Thyroid gland (tissue), 4 donors: ENCODE measurements at places on chromosomes 1 and 21.

DNA sequence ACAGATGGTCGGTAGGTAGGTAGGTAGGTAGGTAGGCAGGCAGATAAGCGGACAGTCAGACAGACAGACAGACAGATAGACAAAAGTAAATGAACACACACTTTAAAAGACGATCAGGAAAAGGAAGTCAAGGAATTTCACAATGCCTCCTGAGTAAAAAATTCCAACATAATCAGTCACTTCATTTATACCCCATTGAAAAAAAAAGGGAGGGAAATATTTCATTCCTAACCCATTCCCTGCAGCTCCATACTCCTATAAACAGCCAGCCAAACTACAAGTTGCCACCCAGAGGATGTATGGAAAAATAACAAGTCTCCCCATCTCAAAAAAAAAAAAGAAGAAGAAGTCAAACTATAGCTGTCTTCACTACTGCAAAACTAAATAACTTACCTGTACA, 43.4 kb downstream of the ZZZ3 start:
- no peak for DNase-seq

DNA sequence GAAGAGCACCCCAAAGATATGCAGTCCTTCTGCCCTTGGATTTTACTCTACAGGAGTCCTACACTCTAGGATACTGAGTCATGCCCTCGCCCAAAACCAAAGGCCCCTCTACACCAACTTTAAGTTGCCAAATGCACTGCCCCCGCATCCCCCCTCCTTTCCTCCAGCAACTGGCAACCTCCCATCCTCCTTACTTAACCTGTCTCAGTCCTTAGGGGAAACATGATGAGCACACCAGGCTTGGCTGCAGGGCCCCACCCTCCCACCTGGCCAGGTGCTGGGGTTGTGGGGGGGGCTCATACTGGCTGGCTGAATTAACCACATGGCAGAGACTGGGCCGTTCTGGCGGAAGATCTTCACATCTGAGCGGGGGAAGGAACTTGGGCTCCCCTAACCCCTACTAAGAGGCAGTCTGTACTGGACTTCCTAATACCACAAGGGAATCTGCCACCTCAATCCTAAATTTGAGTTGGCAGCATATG, 1.2 kb downstream of the HDGF start:
- peak; percentile 65 for DNase-seq

- peak; percentile 86 for DNase-seq
Observed at GRCh38 chr1:9149837-9150581, 21.1 kb upstream of the GPR157 start.

- DNase-seq, result no peak
Observed at GRCh38 chr1:182080040-182080439, 18.5 kb upstream of the ZNF648 start.

GRCh38 chr1:54200519-54200997, 591 bp downstream of the MRPL37 start:
- DNase-seq, result no peak

DNA sequence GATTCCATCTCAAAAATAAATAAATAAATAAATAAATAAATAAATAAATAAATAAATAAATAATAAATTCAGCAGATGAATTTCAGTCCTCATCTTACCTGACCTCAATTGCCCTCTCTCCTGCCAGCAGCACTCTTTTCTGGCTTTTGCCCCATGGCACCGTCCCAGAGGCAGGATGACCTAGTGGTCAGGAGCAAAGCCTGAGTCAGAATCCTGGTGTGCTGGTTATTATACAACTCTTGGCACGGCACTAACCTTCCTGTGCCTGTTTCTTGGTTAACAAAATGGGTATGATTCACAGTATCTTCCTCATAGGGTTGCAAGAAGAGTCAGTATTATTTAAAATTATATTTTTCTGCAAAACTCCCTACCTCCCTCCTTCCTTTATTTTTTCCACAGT, 43.0 kb downstream of the NKAIN1 start:
- no peak for DNase-seq

- DNase-seq, result no peak
Observed at GRCh38 chr1:12654657-12655056, 10.8 kb downstream of the AADACL4 start.

GRCh38 chr21:26709090-26709489, 136.0 kb upstream of the CYYR1 start:
- no peak for DNase-seq

DNA sequence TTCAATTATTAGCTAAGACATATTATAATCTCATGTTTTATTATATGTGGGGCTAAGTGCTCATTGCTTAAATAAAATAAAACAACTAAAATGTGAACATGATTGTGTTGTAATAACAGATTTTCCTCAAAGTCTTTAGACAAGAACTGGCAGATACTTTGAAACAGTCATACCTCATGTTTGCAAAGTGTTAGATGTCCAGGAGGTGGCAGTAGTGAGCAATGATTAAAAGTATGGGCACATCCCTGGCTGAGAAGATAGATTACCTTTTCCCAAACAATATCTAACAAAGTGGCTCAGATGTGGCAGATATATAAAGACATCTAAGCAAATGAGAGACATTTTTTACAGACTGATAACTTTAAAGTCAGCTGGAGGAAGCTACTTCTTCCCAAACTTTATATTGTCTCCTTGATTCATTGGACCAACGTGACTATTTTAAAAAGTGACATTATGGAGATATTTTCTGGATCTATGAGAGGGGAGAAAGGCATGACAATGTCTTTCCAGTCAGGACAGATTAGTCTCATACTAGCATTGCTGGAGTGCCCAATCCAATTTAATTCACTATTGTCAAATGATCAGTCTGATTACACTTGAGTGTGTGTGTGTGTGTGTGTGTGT, 269.8 kb downstream of the S1PR1 start:
- peak; percentile 6 for DNase-seq

GRCh38 chr1:20240012-20240411, 50.7 kb upstream of the VWA5B1 start:
- DNase-seq, result no peak

GRCh38 chr1:60390593-60391282, 317.2 kb upstream of the C1orf87 start:
- no peak for DNase-seq

DNA sequence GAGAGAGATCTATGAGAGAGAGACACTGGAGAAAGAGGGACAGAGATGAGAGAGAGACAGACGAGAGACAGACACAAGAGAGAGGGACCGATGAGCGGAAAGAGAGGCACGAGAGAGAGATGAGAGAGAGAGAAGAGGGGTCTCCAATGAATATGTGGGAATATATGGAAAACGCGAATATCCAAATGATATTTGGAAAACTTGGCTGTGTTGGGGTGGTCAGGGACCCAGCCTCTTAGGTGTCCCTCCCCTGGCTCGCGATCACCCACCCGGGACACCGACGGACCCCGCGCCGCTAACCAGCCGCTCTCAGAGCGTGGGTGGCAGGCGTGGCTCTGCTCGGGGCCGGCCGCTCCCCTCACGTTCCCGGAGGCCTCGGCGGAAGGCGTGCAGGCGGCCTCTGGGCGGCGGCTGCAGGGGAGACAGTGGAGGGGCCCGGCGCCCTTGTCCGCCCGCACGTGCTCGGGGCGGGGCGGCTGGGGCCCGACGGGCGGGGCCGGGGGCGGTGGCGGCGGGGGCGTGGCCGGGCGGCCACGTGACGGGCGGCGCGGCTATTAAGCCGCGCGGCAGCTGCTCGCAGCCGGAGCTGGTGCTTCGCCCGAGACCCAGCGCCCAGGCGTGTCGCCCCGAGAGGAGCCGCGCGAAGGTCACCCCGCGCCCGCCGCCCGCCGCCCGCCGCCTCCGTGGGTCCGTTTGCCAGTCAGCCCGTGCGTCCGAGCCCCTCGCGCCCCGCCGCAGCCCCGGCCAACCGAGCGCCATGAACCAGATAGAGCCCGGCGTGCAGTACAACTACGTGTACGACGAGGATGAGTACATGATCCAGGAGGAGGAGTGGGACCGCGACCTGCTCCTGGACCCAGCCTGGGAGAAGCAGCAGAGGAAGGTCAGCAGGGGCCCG, at the start of gene ACTN2:
ACTN2 (plus strand) TSS at position 583 of the 898 bp plus-strand sequence; CDS start at position 758, 175 bp downstream.
- peak; percentile 51 for DNase-seq

DNA sequence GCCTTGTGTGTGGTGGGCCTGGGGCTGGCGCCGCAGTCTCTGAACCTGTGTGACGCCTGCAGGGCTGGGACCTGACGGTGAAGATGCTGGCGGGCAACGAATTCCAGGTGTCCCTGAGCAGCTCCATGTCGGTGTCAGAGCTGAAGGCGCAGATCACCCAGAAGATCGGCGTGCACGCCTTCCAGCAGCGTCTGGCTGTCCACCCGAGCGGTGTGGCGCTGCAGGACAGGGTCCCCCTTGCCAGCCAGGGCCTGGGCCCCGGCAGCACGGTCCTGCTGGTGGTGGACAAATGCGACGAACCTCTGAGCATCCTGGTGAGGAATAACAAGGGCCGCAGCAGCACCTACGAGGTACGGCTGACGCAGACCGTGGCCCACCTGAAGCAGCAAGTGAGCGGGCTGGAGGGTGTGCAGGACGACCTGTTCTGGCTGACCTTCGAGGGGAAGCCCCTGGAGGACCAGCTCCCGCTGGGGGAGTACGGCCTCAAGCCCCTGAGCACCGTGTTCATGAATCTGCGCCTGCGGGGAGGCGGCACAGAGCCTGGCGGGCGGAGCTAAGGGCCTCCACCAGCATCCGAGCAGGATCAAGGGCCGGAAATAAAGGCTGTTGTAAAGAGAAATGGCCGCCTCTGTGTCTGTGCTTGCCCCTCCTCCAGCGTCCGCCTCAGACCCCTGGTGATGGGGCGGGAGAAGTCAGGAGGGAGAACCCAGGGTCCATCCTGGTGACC, 788 bp downstream of the ISG15 start:
- no peak for DNase-seq

- DNase-seq, result no peak
Observed at GRCh38 chr1:61322008-61322744, 239.8 kb downstream of the NFIA start.

DNA sequence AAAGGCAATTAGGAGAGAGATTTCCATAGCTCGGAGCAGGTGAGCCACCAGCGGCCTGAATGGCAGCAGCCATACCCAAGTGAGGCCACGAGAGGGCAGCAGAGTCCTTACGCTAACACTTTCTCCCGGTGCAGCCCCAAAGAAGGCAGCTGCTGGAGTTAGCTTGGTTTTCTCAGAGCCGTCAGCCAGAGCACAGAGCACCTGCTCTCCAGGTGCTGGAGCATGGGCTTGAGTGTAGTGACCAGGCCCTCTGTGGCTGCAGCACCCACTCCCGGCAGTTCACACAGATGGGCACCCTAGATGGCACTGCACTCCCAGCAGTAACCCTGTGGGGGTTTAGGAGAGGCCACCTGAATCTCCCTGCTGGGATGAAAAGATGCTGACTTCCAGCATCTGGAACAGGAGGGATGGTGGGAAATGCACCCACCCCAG, 45.8 kb downstream of the TMCC2 start:
- DNase-seq, result peak; percentile 91

DNA sequence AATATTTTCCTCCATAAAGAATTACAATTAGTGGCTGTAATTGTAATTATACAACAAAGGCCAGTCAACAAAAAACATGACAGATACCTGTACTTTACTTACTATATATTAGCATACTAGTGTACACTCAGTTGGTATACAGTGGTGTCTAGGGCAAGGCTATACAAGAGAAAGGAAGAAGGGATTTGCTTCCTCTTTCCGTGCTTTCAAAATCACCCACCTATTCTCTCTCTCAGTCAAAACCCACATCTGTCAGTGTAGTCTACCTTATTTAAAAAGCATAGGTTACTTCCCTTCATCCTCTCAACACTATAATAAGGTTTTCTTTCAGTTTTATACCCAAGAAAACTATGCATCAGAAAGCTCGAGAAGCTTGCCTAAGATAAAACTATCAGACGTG, 355.8 kb upstream of the NR5A2 start:
- no peak for DNase-seq

DNA sequence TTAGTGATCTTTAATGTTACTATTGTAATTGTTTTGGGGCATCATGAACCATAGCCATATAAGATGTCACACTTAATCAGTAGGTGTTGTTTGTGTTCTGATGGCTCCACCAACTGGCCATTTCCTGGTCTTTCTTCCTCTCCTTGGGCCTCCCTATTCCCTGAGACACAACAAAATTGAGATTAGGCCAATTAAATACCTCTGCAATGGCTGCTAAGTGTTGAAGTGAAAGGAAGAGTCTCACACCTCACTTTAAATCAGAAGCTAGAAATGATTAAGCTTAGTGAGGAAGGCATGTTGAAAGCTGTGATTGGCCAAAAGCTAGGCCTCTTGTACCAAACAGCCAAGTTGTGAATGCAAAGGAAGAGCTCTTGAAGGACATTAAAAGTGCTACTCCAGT, 30.7 kb downstream of the PPP2R5A start:
- DNase-seq, result peak; percentile 17

- DNase-seq, result no peak
Observed at GRCh38 chr21:27024301-27024700, 57.4 kb upstream of the ADAMTS5 start.

- no peak for DNase-seq
Observed at GRCh38 chr1:117573386-117574023, 32.3 kb upstream of the TENT5C start.

DNA sequence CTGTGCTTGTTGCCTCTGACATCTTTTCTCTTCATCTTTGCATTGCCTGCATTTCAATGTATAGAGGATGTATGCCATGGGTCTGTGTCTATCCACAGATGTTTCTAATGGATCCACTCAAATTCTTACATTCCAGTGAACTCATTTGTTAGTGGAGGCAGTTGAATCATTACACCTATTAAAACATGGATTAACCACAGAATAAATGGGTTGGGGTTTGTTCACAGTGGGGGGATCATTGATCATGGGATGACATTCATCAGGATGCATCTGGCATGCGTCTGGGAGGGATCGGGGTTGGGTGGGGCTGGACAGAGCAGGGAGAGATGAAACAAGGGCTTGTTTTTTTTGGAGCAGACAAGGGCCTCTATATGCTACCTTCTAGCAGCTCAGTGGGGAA, 182.5 kb downstream of the RHOU start:
- no peak for DNase-seq

DNA sequence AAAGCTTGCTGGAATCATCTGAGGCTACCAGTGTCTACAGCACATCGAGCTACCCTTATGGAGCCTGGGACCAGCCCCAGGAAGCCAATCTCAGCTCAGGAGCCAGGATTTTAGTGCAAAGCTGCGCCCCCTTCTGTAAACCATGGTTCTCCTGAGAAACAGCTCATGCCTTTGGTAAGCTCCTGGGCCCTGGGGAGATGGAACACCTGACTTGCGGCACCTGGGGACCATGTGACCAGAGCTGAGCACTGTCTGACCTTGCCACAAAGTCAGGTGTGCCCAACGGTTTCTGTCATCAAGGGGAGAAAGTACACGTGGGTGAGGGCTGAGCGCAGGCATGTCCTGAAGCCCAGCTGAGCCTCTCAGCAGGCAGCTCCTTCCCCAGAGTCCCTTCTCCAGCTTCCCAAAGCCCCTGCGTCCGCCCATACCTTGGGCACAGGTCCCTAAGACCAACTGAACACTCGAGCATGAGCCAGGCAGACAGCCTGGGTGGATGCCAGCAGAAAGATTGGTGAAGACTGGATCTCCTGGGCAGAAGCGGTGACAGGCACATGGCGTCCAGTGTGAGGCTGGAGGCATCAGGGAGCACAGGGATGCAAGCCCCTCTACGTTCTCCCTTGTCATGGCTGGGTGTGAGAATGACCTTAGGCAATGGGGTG, 57.9 kb upstream of the TENT5B start:
- DNase-seq, result peak; percentile 65
